Stimulated activated naive CD4-positive, alpha-beta T cell treated with Interleukin-2 at 50 U/mL for 16 hours (primary cell): ENCODE measurements at places on chromosomes 16 and 17.

GRCh38 chr17:17126131-17127110 lies 79.7 kb downstream of the PLD6 start:
- no peak for DNase-seq

DNA sequence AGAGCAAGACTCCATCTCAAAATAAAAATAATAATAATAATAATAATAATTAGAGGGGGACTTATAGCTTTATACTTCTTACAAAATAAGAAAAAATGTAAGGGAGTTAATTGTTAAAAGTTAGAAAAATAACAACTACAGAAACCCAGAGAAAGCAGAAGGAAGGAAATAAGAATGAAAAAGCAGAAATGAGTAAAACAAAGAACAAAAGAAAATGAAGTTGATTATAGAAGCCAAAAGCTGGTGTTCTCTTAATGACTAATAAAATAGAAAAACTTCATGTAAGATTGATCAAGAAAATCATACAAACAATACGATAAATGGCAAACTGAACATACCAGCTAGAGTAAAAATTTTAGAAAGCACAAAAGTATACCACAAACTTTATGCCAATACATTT lies 6.8 kb upstream of the NSMCE1 start:
- no peak for DNase-seq

- no peak for DNase-seq
Observed at GRCh38 chr17:2545393-2545792, 33.7 kb upstream of the METTL16 start.

DNA sequence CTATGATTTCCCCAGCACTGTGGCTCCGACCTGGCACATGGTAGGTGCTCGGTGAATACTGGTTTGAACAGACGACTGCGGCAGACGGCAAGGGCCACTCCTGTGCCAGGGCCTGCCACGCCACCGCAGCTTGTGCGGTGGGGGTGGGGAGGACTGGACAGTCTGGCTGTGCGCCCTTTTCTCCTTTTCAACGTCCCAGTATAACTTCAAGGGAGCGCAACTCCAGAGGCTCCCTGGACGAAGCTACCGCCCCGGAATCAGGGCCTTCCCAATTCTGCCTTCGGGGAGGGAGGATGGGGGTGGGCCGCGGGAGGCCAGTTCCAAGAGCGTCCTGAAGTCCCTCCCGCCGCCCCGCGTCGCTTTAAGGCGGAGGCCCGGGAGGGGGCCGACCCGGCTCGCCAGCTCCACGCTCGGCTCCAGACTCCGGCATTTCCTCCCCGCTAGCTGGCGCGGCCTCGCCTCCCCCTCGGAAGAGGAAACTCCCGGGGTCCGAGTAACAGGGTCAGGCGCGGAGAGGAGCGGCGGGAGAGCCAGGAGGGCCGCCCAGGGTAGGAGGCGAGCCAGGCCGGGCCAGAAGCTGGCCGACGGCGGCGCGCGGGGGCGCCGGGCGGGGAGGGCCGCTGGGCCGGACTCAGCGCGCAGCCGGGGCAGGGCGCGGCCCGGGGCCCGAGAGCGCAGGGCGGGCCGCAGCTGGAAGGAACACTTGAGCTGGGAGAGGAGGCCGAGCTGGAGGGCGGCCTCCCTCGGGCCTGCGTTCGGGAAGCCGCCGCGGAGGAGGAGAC lies at the start of gene ITPRIPL2:
Gene ITPRIPL2 (plus strand): TSS at position 388 of the 782 bp plus-strand sequence. CDS start 498 bp downstream, outside the sequence.
- DNase-seq: no peak

- DNase-seq: no peak
Observed at GRCh38 chr16:46765050-46765449, 16.9 kb upstream of the MYLK3 start.

DNA sequence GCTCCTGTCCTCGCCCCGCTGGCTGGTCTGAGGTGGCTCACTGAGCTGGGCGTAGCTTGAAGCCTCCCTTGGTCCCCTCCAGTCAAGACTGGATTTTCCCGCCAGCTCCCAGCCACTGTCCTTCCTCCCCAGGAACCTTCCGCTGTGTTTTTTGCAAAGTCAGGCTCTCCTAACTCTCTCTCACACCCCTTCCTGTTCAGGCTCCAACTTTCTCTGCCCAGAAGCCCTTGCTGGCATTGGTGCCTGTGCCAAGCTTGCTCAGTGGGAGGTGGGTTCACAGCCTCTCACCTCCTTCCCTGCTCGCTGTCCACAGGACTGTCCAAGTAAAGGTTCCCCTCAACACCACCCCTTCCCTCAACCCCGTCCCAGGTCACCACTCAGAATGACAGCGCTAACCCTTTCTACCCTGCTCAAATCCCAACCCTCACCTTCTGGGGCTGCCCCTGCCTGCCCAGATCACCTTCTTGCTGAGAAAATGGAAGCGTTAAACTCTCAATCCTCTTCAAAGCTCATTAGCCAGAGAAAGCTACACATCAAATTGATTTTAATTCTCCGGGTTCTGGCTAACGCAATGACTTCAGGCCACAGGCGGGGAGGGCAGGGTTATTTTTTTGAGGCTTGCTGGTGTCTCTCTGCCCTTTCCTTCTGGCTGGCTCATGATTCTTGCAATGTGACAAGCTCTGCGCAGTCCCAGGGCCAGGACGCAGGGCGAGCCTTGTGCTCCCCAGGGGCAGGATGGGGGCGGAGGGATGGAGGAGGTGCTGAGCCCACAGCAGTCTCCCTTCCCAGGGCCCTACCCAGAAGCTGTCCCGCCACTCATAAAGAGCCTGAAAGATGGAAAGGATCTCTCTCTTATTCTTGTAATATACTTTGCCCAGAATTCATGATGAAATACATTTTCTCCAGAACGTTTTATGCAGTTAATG lies 357.2 kb upstream of the TNRC6C start:
- no peak for DNase-seq

GRCh38 chr16:8677481-8677880 lies 3.1 kb downstream of the ABAT start:
- DNase-seq: no peak

DNA sequence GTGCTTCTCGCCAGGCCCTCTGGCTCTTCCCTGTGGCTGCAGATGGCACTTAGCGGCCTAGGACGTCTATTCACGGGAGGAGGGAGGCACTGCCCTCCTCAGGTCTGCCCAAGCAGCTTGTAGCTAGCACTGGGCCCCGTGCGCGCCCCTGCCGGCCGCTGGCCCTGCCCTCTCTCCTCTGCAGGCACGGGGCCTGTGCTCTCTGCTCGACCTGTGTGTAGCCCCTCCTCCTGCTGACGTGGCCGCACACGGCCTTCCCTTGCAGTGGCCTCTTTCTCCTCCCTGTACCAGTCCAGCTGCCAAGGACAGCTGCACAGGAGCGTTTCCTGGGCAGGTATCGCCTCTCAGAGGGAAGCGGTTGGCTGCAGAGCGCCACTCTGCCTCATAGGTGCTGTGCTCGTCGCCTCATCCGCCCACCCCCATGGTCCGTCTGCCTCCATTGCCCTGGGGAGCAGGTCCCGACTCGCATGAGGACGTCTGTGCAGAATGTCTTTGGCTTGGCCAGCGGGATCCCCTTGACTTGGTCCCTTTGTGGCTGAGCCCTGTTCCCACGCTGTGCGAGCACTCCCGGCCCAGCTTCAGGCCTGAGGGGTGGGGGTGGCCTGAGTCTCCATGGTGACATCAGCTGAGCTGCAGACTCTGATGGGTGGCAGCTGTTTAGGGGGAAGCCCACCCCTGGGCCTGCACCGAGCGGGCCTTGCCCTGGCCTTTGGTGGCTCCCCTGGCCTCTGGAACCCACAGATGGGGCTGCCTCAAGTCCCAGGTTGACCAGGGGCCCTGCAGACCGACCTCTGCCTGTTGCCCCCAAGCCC lies 34.6 kb downstream of the TSC2 start:
- no peak for DNase-seq

DNA sequence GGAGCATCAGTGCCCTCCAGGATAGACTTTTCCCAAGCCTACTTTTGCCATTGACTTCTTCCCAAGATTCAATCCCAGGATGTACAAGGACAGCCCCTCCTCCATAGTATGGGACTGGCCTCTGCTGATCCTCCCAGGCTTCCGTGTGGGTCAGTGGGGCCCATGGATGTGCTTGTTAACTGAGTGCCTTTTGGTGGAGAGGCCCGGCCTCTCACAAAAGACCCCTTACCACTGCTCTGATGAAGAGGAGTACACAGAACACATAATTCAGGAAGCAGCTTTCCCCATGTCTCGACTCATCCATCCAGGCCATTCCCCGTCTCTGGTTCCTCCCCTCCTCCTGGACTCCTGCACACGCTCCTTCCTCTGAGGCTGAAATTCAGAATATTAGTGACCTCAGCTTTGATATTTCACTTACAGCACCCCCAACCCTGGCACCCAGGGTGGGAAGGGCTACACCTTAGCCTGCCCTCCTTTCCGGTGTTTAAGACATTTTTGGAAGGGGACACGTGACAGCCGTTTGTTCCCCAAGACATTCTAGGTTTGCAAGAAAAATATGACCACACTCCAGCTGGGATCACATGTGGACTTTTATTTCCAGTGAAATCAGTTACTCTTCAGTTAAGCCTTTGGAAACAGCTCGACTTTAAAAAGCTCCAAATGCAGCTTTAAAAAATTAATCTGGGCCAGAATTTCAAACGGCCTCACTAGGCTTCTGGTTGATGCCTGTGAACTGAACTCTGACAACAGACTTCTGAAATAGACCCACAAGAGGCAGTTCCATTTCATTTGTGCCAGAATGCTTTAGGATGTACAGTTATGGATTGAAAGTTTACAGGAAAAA lies 9.7 kb upstream of the CYLD start:
- no peak for DNase-seq

DNA sequence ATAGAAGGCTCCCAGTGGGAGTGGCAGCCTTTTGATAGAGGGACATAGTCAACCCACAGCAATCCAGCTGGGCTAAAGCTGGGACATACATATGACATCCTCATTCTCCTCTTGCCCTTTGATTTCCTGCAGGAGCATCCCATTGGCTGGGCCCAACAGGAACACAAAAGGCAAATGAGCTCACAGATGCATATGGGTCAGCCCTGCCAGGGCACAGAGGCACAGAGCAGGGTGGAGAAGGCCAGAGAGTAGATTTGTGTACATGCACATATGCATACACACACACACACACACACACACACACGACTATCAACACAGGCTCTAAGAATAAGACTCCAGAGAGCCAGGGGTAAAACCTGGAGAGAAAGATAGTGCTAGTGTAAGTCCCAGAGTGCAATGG lies 58.6 kb downstream of the MMD start:
- no peak for DNase-seq
